Upper lobe of right lung (tissue), 1 donor: ENCODE measurements at places on chromosomes 2 and 18. TPM values are rescaled to one million over a fixed set of nuclear protein-coding genes. Genes with fewer than 3 reads are reported as not detected.
A peak's percentile ranks its signal among the peaks of the same experiment; 100 is the strongest.

GRCh38 chr2:85949280-85949679 lies 60.5 kb upstream of the ST3GAL5 start:
- no peaks in the 10 kb centered on the region for H3K27me3 ChIP-seq
- peaks cover 7% of the 10 kb centered on the region for H3K4me1 ChIP-seq
- H3K27ac ChIP-seq = peak overlapping the region; percentile 39

DNA sequence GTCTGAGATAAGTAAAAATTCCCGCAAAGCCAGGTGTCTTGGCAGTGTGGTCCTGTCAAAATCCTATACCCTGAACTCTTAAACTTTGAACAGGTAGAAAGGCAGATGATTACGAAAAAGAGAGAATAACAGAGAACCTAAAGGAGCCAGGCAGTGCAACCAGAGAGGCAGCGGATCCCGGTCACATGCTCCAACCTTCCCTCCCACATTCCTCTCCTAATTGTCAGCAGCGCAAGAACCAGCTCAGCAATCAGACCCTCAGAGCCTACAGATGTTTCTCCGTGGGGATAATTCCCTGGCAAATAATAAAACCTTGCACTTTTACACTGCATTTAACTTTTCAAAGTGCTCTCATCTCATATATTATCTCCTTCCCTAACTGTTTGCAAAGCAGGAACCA lies 124.8 kb downstream of the EPHA4 start:
- no peak overlapping the region for H3K4me3 ChIP-seq
- H3K27ac ChIP-seq = no peak overlapping the region
- DNase-seq = no peak
- peaks cover 19% of the 10 kb centered on the region for H3K4me1 ChIP-seq

- peaks cover 8% of the 10 kb centered on the region for H3K36me3 ChIP-seq
- H3K4me3 ChIP-seq = no peak overlapping the region
- H3K27me3 ChIP-seq = no peaks in the 10 kb centered on the region
- H3K27ac ChIP-seq = no peak overlapping the region
- DNase-seq = no peak
- no peaks in the 10 kb centered on the region for H3K4me1 ChIP-seq
Measured at GRCh38 chr18:62981566-62981965, 266.2 kb downstream of the PHLPP1 start.

CAPN14 gene
- total RNA-seq = 0.26 TPM

FOXI3 gene
- not detected for total RNA-seq
